DMS79 treated with DMSO at 0.1 percent for 48 hours (cell line): ENCODE measurements at places on chromosomes 6 and 20.

DNA sequence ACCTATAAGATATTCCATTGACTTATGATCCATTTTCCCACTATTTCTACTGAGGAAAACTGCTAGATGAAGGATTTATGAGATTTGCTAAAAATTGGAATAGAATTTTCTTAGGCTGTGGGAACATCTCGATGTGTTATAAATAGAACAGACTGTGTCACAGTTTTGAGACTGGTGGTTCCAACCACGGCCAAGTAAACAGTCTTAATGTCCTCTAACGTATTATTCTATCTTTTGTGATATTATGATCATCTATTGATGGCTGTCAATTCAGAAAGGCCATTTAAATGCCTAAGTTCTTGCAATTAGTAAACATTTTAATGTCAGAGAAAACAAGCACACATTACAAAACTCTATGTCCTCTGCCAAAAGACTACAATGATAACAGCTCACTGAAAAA, 71.5 kb upstream of the PLN start:
- DNase-seq = no peak

DNA sequence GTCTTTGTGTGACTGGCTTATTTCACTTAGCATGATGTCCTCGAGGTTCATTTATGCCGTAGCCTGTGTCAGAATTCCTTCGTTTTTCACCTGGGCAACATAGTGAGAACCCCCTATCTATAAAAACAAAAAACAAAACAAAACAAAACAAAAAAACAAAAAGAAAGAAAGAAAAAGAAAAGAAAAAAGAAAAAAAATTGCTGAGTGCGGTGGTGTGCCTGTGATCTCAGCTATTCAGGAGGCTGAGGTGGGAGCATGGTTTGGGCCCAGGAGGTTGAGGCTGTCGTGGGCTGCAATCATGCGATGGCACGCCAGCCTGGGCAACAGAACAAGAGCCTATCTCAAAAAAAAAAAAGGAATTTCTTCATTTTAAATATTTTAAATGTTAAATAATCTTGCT, 38.4 kb downstream of the VEGFA start:
- DNase-seq = no peak

DNA sequence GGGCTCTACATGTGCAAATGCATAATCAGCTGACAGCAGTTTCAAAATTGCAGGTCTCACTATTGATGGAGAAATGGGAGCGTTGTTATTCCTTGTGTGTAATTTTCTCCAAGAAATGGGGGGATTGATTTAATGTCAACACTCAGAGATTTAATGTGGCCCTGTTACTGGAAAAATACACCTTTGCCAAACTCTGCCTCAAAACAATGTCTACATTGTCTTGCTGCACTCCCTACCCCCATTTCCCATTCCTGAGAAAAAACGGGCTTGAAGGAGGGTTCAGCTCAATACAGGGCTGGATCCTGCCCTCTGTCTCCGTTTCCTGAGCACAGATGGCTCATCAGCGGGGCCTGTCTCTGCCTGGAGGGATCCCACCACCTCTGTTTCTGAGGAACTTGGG, 18.4 kb downstream of the EDN3 start:
- no peak for DNase-seq

DNA sequence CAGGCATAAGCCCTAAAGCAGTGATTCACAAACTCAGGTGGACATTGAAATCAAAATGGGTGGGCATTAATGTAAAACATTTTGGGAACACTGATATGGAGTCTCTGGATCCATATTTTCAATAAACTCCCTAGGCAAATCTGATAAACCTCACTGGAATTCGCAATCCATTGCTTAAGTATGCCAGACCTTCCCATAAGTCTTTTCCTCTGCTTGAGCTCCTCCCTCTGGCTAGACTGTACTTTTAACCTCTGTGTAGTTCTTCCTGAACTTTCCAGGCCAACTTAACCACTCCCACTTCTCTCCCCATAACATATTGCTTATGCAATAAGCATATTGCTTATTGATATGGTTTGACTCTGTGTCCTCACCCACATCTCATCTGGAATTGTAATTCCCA, 629.7 kb upstream of the IMPG1 start:
- no peak for DNase-seq

DNA sequence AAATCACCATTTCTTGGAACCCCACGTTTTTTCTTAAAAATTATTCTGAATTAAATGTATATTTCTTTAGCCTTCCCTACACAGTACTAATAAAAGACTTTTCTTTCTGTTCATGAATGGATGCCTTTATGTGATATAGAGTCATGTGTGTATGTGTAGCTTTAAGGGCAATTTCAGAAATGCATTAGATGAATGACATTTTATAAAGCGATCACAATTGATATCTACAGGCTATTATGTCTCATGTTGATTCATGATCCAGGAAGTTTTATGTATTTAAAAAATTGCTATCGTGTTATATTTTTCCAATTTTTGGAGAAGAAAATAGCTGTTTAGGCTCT, 81.3 kb downstream of the RNF144B start:
- no peak for DNase-seq

DNA sequence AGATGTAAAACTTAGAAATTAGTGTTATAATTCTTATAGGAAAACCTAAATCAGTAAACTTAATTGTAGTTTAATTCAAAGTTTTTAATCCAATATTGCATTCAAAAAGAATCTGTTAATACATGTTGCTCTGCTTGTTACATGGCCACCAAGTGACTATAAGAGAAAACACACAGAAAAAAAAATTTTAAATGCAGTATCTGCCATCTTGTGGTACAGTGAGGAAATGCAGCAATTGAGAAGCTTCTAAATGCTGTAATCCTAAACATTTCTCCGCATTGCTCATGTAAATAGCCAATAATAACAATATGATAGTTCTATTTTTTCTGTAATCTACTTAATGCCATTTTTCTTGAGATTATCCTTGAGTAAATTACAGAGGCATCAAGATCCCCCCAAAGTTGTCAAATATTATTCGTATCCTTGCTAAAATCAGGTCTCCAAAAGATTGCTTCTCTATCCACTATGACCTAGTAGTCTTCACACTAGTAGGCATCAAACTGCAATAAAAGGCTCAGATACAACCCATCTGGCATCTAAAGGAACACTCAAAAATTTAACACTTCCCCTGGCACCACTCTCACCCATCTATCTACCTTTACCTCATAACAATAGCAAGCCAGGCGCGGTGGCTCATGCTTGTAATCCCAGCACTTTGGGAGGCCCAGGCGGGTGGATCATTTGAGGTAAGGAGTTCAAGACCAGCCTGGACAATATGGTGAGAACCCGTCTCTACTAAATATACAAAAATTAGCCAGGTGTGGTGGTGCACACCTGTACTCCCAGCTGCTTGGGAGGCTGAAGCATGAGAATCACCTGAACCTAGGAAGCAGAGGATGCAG, 34.6 kb downstream of the HDAC2 start:
- peak; percentile 61 for DNase-seq

DNA sequence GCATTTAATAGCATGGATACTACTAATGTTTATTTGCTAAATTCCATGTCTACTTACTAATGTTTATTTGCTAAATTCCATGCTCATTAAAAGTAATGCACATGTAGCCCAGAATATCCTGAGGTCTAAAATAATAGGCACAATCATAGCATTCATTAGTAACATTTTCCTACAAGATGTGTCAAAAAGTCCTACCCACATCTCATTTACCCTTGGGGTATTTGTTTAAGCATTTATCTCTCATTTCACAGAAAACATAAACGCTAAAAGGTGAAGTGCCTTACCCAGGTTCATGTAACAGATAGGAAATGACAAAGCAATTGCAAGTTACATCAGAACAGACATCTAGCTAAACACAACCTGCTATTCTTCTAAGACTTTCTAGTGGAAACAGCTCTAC, 457.1 kb downstream of the HACE1 start:
- DNase-seq = no peak

DNA sequence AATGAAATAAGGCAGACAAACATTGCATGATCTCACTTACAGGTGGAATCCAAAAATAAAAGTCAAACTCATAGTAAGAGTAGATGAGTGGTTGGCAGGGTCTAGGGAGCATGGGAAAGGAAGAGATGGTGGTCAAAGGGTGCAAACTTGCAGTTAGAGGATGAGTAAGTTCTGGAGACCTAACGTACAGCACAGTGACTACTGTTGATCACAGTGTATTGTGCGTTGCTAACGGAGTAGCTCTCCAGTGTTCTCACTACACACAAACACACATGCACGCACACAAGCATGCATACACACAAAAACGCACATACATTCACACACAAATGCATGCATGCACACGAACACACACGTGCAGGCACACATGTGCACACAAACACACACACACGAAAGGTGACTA, 54.9 kb downstream of the LY86 start:
- no peak for DNase-seq

- no peak for DNase-seq
Measured at GRCh38 chr6:111862314-111862713, 10.9 kb downstream of the FYN start.

- DNase-seq = no peak
Measured at GRCh38 chr6:166697113-166697512, 70.1 kb upstream of the RPS6KA2 start.

DNA sequence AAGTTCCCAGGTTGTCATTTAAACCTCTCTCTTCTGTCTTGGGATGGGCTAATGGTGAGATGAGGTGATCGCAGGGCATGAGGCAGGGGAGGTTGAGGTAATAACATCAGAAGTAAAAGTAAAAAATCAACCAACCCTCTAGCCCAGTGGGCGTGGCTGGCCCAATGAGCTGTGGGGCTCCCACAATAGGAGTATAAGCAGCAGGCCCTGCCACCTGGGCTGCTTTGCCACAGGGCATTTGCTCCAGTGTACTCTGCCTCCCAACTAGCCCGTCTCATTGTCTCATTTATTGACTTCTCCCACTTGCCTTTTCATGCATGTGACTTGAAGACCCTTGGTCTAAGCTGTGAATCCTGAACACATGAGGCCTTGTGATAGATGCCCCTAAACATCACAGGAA, 62.8 kb downstream of the PHACTR3 start:
- no peak for DNase-seq

DNA sequence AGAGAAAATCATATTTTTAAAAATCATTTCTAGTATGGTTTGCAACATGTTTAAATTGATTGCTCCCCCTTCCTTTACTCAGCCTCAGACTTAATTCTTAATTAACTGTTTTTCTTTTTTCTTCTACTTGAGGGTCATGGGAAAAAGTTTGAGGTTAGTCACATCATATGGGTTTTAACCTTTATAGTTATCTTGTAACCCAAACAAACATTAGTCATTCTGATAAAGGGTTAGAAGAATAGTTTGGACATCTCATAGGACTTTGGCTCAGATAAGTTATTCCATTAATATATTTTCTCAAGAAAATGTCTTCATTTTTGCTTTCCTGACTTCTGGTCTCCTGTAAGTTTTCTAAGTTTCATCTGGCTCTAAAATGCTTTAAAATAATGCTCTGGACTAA, 34.5 kb upstream of the TSPYL1 start:
- no peak for DNase-seq

DNA sequence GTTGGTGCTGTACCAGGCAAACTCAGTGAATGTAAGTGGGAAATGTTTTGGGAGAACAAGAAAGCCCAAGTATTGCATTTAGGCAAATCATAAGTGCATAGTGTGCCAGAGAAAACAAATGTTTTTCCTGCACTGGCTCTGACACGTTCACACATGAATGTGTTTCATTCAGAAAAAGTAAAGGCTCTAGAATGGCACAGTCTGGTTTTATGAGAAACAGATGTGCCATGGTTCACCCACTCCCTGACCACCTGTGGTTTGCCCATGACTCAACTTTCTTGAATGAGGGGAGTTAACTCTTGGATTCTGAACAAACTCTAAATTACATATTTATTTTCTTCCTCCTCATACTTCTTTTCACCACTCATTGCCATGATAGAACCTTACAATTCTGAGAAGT, 126.9 kb downstream of the KCNQ5 start:
- no peak for DNase-seq

GRCh38 chr20:48075591-48076174, 290.4 kb upstream of the SULF2 start:
- no peak for DNase-seq

- no peak for DNase-seq
Measured at GRCh38 chr20:29497261-29497671, 1760.2 kb upstream of the DEFB115 start.

DNA sequence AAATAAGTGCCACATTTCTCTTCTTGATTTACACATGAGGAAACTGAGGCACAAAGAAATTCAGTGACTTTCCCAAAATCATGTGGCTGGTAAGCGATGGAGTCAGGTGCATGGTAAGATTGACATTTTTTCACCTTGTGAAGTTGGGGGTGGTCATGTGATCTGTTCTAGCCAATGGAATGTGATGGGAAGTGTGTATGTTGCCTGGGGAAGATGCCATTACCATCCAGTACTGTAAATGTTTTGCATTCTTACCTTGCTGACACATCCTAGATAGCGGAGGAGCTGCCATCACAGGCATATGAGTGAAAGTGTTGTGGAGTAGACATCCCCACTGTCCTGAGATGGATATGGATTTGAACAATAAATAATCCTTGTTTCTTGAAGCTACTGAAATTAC, 499.6 kb upstream of the SULF2 start:
- DNase-seq = no peak

GRCh38 chr20:46316984-46317684, 8.8 kb upstream of the CDH22 start:
- DNase-seq = no peak

- DNase-seq = no peak
Measured at GRCh38 chr6:7050872-7051779, 56.6 kb upstream of the RREB1 start.

DNA sequence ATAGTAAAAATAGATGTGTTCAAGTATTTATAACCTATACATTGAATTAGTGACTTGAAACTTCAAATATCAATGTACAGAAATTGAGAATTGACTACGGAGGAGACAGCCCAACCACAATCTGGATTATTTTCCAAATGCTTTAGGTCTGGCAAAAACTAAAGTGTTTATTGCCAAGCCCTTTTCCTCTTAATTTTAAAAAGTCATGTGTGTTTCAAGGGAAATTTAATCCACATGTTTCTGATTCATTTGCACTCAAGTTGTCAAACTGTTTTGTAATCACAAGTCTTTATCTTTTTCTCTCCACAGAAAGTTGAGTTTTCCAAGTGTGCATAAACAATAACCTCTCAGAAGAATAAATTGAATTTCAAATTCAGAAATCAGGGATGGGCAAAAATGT, 350.8 kb upstream of the RSPO3 start:
- no peak for DNase-seq

DNA sequence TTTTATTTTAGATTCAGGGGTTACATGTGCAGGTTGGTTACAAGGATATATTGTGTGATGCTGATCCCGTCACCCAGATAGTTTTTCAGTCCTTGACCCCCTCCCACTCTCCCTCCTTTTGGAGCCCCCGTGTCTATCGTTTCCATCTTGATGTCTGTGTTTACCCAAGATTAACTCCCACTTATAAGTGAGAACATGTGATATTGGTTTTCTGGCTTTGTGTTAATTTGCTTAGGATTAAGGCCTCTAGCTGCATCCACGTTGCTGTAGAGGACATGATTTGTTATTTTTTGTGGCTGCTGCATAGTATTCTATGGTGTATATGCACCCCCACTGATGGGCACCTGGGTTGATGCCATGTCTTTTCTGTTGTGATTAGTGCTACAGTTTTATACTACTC, 178.6 kb downstream of the PLCB1 start:
- DNase-seq = no peak
